ENCODE measurements at places on chromosomes 13 and 19.

GRCh38 chr13:98514288-98514687 is 62.6 kb downstream of the STK24 start:
- DNase-seq, result no peak

DNA sequence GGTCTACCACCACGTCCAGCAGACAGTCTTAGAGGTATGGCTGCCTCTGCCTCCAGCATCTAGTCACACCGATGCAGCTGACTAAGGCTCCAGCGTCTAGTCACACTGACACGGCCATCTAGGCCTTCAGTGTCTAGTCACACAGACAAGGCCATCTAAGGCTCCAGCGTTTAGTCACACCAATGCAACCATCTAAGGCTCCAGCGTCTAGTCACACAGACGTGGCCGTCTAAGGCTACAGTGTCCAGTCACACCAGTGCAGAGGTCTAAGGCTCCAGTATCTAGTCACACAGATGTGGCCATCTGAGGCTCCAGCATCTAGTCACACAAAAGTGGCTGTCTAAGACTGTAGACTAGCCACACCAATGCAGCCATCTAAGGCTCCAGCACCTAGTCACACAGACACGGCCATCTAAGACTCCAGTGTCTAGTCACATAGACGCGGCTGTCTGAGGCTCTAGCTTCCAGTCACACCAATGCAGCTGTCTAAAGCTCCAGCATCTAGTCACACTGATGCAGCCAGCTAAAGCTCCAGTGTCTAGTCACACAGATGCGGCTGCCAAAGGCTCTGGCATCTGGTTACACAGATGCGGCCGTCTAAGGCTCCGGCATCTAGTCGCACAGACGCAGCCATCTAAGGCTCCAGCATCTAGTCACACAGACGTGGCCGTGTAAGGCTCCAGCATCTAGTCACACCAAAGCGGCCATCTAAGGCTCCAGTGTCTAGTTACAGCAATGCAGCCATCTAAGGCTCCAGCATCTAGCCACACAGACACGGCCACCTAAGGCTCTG is 55.1 kb downstream of the KLF2 start:
- no peak for DNase-seq

- no peak for DNase-seq
These were observed 34.4 kb upstream of the ZNF808 start for GRCh38 chr19:52492994-52493470.

DNA sequence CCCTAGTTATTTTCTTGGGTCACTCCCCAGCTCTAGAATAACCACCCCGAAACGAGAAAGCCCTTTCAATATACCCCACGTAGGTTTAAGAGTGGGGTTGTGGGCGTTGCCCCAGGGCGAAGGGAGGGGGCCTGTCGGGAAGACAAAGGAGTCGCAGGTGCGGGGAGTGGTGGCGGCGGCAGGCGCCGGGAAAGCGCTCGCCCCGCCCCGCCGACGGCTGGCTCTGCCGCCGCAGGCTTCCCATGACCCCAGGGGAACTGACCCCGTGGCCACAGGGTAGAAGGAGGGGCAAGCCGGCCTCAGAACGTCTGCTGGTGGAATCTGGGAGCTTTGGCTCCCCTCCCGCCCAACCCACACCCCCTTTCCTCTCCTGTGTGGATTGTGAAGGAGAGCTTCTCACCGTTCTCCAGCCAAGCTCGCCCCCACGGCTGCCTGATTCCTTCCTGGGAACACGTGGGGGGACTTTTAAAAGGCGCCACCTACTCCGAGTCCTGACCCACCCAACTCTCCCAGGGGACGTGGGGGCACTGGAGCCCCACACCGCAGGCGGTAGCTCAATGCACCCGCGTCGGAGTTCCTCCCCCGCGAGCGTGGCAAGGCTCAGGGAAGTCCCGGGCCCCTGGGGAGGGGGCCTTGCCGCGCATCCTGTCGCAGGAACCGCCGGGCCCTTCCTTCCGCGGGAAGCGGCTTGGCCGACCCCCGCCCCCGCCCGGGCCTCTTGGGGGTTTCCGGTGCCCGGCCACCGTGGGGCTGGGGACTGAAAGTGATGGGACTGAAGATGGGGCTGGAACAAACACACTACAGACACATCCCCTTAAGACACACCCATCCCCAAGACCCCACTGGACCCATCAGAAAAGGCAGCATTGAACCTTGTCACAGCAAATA is 5.5 kb downstream of the IER2 start:
- DNase-seq, result peak; percentile 64

DNA sequence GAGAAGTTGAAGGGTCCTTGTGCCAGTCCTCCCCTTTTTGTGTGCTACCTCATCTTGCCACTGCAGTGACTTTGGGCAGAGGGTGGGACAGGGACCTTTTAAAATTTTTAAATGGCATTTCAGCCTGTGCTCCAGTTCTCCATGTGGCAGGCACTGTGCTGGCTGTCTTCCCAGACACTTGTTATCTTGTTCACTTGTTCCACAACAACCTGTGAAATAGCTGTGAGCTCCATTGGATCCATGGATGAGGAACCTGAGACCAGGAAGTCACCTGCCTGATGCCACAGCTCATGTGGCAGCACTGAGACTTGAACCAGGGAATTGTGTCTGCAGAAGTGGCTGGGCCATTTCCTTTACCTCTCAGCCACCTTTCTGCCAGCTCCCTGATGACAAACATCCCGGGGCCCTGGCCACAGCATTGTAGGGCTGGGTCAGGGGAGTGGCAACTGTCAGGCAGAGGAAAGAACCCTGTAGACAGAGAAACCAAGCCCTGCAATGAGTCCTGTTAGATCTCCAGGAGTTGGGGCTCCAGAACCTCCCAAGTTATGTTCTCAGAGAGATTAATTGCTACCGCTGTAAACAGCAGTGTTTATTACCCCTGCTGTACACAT is 6.4 kb downstream of the EGLN2 start:
- DNase-seq, result no peak
